ENCODE measurements at places on chromosomes 7 and 10. TPM values are rescaled to one million over a fixed set of nuclear protein-coding genes. Genes with fewer than 3 reads are reported as not detected.

The GIMAP1 gene
- total RNA-seq = 21.1 TPM

The UCN3 gene
- total RNA-seq = not detected

The VPS50 gene
- total RNA-seq = 26.2 TPM

The POP7 gene
- total RNA-seq = 21.2 TPM

The EVX1 gene
- total RNA-seq = not detected

The PHYHIPL gene
- total RNA-seq = not detected

The EMX2 gene
- total RNA-seq = not detected

The MUC12 gene
- total RNA-seq = not detected

The GPRIN2 gene
- total RNA-seq = not detected

The HOXA4 gene
- total RNA-seq = 0.43 TPM

The ITIH5 gene
- total RNA-seq = 0.33 TPM

The CALCR gene
- not detected for total RNA-seq

The IGF2BP3 gene
- total RNA-seq = 2.1 TPM

The EN2 gene
- total RNA-seq = under 0.01 TPM

The SMARCD3 gene
- total RNA-seq = 2.1 TPM
